Fibroblast of skin of left quadriceps (primary cell): ENCODE measurements at places on chromosomes 3 and 15.

DNA sequence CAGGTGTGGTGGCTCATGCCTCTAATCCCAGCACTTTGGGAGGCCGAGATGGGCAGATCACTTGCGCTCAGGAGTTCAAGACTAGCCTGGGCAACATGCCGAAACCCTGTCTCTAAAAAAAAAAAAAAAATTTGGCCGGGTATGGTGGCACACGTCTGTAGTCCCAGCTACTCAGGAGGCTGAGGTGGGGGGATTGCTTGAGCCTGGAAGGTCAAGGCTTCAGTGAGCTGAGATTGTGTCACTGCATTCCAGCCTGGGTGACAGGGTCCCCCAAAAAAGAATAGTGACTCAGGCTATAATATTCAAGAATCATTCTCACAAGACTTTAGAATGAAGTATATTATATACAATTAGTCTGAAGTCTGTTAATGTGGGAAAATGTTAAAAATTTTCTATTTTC is 70.5 kb upstream of the PLXND1 start:
- DNase-seq: no peak

- DNase-seq: peak; percentile 36
These were observed 22.9 kb downstream of the SMAD6 start for GRCh38 chr15:66724732-66725463.

GRCh38 chr15:40853241-40853890 is 9.5 kb downstream of the SPINT1 start:
- DNase-seq: no peak

GRCh38 chr3:184380627-184381260 is 890 bp downstream of the CHRD start:
- no peak for DNase-seq

- no peak for DNase-seq
These were observed 9.6 kb downstream of the ARHGEF3 start for GRCh38 chr3:56792193-56792592.

DNA sequence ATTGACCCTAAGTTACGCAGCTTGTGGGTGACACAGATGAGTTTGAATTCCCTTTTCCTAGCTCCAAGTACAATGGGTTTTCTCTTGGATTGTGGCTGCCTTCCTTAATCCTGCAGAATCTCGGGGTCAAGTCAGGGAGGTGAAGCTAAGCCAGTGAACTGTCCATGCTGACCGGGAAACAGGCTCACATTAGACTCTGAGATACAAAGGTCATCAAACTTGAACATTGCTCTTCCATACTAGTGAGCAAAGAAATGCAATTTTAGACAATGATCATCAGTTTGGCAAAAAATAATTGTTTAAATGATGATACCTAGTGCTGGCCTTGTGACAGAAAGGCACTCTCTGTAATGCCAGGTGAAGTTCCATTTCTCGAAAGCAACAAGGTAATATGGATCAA is 31.6 kb downstream of the SLC6A1 start:
- DNase-seq: no peak

DNA sequence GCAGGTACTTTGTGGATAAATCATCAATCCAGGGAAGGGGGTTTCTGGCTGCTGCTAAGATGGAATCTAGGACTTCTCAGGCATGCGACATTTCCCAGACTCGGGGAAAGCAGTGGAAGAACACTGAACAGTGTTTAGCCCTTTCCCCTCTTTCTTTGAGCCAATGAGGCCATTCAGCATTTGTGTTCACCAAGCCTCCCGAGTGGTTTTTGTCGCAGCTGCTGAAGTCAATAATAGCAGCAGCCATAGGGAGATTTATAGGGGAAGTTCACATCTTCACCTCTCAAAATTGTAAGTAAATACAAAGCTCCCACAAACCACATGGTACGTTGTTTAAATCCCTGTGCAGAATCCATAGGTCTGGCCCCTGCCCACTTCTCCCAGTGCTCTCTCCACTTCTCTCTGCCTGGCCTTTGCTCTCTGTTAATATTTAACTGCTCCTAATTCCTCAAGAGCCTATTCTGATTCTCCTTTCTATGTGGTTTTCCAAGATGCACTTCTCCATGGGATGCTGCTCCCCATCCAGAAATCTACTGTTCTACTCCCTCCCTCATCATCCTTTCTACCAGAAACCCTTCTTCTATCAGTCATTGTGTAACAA is 230.7 kb downstream of the SHQ1 start:
- DNase-seq: no peak

- DNase-seq: no peak
These were observed 2.7 kb upstream of the ANKRD63 start for GRCh38 chr15:40285554-40286011.

GRCh38 chr15:98408231-98408630 is 240.1 kb upstream of the IGF1R start:
- DNase-seq: no peak

- DNase-seq: no peak
These were observed 79.7 kb downstream of the SEC22A start for GRCh38 chr3:123281406-123281805.

- no peak for DNase-seq
These were observed 308.8 kb upstream of the NR2E3 start for GRCh38 chr15:71501344-71502076.

DNA sequence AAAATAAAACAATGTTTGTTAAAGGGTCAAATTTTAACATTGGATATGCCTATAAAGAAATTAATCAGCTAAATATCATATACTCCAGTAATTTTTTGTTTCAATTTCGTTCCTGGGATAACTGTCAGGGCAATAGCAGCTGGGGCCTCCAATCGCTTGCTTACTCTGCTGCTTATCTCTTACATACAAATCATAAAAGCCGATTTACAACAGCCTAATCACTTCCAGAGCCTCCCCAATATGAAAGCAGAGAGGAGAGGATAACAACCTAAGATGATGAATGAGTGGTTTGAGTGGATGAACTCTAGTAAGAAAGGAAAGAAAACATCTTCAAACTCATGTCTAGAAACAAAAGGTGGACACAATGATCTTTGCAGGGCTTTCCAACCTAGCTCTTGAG is 80.7 kb upstream of the PSMD6 start:
- DNase-seq: no peak

DNA sequence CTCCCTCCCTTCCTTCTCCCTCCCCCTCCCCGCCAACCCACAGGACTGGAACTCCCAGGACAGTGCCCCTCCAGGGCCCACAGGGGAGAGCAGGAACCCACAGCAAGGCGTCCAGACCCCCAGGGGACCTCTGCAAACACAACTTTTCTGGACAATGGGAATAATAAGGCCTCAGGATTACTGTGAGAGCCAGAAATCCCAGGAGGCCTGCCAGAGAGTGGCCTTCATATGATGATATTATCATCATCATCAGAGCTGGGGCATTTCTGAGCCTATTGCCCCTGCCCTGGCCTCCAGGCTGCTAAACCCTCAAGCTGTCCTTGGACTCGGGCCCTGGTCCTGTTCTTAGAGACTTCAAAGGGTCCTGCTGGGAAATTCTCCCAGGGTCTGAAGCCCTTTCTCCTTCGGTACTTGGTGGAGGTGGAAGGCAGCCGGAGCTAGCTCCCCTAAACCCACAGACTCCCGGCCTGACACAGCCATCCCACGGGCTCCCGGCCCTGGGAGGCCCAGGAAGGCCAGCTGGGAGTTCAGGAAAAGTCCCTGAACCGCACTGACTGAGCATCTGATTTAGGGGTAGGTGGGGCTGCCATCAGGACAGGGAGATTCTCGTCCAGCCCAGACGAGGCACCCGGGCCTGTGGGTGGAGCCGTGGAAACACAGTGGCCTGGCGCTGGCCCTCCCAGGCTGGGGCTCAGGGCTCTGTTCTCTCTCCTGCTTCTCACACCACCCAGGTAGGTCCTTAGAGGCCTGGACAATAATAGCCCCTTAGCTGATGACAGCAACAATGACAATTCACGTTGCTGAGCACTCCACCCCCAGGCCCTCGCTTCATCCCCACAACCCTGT is 4.9 kb downstream of the CALML4 start:
- no peak for DNase-seq

- no peak for DNase-seq
These were observed 363.2 kb downstream of the NAALADL2 start for GRCh38 chr3:175222356-175222755.

DNA sequence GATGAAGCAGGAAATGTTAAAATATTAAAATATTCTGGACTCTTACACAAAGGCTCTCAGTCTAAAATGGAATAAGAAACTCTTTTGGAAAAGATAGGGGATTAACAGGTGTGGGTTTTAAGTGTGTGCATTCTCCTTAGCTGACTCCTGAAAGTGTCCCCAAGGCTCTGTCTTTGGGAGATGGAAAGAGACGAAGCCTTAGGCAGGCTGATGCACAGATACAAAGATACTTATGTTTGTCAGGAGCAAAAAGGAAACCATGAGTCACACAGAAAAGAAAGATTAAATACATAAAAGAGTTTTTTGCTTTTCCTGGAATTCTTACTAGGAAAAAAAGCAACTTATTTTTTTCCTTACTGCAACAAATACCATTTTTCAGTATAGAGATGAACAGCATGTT is 23.8 kb upstream of the ABI3BP start:
- no peak for DNase-seq

DNA sequence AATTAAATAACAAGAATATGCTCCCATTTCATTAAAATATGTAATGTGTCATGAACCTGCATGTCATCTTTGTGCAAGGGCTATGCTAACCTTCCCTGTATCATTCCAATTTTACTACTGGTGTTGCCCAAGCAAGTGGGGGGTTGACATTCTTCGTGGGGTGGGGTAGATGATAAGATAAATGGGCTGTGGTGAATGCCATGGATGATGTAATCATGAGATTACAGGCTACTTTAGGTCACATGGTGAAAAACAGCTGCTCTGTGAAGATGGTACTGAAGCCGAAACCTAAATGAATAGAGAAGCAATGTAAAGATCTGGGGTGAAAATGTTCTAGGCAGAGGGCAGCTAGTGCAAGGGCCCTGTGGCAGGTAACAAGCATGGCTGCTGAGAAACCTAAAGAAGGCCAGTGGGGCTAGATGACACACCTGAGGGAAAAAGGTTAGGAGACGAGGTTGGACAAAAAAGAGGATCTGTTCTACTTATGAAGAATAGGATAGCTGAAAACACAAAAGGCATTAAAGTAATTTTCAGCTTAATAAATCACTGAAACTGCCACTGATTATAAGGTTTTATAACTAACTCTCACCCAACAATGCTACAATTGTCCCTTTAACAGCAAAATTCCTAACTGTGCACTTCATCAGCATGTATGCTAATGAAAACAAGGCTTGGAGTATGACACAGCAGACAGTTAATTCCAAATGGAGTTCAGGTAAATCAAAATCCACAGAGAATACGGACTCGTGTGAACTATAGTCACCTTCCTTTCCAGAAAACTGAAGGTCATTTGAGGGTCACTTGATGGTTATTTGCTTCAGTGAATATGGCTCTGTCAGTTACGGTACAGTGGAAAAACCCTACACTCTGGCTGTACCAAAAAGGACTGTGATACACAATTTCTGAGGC is 35.0 kb downstream of the MTMR10 start:
- no peak for DNase-seq

DNA sequence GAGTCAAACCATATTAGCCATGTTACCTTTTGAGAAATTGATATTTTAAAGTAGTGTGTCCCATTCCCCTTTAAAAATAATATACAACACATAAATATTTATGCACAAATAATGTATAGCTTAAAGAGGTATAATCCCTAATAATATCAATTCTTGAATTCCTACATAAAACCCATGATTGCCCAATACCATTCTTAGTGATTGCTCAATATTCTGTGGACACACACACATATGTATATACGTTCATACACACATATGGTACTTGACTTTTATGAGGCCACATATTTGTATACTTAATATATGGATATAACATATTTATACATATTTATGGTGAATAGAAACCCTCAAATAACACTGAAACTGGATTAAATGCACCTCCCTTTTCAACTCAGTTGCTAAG is 367.4 kb downstream of the ZBBX start:
- no peak for DNase-seq

- DNase-seq: peak; percentile 73
These were observed 25.6 kb downstream of the GYG1 start for GRCh38 chr3:149016669-149017541.

- no peak for DNase-seq
These were observed 35.8 kb downstream of the ABHD5 start for GRCh38 chr3:43726521-43726920.

- no peak for DNase-seq
These were observed 73.8 kb downstream of the ABTB1 start for GRCh38 chr3:127746400-127747057.

GRCh38 chr3:131655070-131655690 is 152.4 kb upstream of the MRPL3 start:
- DNase-seq: no peak

DNA sequence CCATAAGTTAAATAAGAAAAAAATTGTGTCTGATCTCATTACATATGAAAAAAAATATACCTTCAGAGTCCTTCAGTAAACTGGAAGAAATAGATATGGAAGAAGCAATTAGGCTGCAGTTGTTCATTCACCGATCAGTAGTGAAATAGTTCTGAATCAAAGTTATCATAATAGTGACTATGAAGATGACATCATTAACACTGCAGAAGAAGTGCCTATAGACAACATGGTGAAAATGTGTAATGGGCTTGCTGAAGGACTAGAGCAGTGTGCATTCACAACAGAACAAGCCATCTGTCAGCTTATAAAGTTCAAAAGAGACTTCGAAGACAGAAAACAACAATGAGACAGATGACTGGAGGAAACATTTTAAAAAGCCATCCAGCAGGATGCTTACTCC is 144.5 kb downstream of the NAALADL2 start:
- DNase-seq: no peak

GRCh38 chr3:1623896-1624295 is 474.8 kb upstream of the CNTN4 start:
- DNase-seq: no peak
